ENCODE measurements at places on chromosomes 1 and 21. TPM values are rescaled to one million over a fixed set of nuclear protein-coding genes. Genes with fewer than 3 reads are reported as not detected.

Gene SLC30A2
- total RNA-seq: not detected

Gene E2F2
- 75.0 TPM for total RNA-seq

Gene NBPF6
- total RNA-seq: not detected

Gene OR2L2
- total RNA-seq: not detected

Gene C1orf87
- not detected for total RNA-seq

Gene F3
- not detected for total RNA-seq

Gene ZFYVE9
- total RNA-seq: 1.6 TPM

Gene TEDDM1
- total RNA-seq: not detected

Gene RAVER2
- 0.70 TPM for total RNA-seq

All from activated CD8-positive, alpha-beta T cell treated with anti-CD3 and anti-CD28 coated beads, Interleukin-2, amount 10 ng/mL, durations not matched to agents 7 days and 5 days (primary cell).